ENCODE measurements at places on chromosomes 3 and 15. TPM values are rescaled to one million over a fixed set of nuclear protein-coding genes. Genes with fewer than 3 reads are reported as not detected.

RASL12 gene
- 63.3 TPM for total RNA-seq

GPR62 gene
- not detected for total RNA-seq

TERC gene
- total RNA-seq: 7.2 TPM

USP4 gene
- 37.1 TPM for total RNA-seq

MME gene
- total RNA-seq: 16.5 TPM

BNC1 gene
- 2.4 TPM for total RNA-seq

SLC6A20 gene
- total RNA-seq: 0.18 TPM

SUCNR1 gene
- 0.86 TPM for total RNA-seq

ABHD5 gene
- total RNA-seq: 29.2 TPM

GOLGA8A gene
- 23.2 TPM for total RNA-seq

DCBLD2 gene
- total RNA-seq: 38.2 TPM

GJD2 gene
- total RNA-seq: 4.9 TPM

PCBP4 gene
- 49.1 TPM for total RNA-seq

PLXNB1 gene
- total RNA-seq: 43.3 TPM

NR1I2 gene
- total RNA-seq: 0.09 TPM

LIPC gene
- total RNA-seq: 0.50 TPM

HTR3E gene
- not detected for total RNA-seq

LINGO1 gene
- 30.5 TPM for total RNA-seq

RSL24D1 gene
- 52.9 TPM for total RNA-seq

RASA2 gene
- total RNA-seq: 5.2 TPM

DNAH12 gene
- total RNA-seq: not detected

LRRC15 gene
- total RNA-seq: 0.18 TPM

CACNA2D2 gene
- total RNA-seq: 7.8 TPM

WNT7A gene
- total RNA-seq: not detected

LRTM1 gene
- not detected for total RNA-seq

SOX2 gene
- 0.56 TPM for total RNA-seq

AHSG gene
- total RNA-seq: 0.15 TPM

ZNF662 gene
- 6.3 TPM for total RNA-seq

HDC gene
- total RNA-seq: 1.1 TPM

BAHD1 gene
- total RNA-seq: 14.8 TPM

ESYT3 gene
- total RNA-seq: 0.91 TPM

ATP13A4 gene
- 0.29 TPM for total RNA-seq

TEX264 gene
- 44.1 TPM for total RNA-seq

MYL3 gene
- 557 TPM for total RNA-seq

PCYT1A gene
- 83.9 TPM for total RNA-seq

CLEC3B gene
- total RNA-seq: 132 TPM

SH3GL3 gene
- 0.38 TPM for total RNA-seq
